ENCODE measurements at places on chromosomes 5 and 9. TPM values are rescaled to one million over a fixed set of nuclear protein-coding genes. Genes with fewer than 3 reads are reported as not detected.

- no peak for DNase-seq
Measured at GRCh38 chr5:158322620-158323019, 463.7 kb upstream of the CLINT1 start.

GRCh38 chr9:126057121-126057825, 269.4 kb upstream of the MVB12B start:
- DNase-seq, result no peak

DNA sequence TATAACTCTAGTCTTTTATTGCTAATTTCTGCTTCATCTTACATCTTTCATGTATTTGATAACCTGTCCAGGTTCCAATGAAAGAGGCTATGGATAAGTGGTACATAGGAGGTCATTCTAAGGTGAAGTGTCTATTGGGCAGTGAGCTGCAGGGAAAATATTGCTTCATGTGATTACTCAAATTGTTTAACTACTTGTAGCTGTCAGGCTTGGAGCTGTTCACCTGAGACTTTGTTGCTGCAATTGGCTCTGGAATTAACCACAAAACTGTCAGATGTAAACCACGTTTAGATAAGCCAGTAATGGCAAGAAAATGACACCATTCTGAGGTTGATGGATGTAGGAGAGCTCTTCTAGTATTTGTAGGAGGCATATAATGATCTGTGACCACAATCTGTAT, 26.0 kb downstream of the ADAMTSL1 start:
- no peak for DNase-seq

DNA sequence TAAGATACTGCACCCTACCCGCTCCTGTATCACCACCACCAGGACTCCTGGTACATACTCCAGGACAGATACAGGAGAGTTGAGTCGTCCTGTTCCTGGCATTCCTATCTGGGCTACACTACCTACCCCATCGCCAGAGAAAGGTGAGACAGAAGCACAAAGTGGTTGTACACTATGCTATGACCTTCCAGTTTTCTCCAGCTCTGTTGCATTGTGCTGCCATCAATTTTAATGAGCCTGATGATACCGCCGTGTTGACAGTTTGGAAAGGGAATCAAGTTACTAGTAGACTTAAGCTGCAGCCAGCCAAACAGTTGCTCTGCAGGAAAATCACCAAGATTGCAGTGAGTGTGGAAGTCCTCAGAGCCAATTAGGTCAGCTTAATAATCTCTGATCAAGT, 35.2 kb downstream of the ANP32B start:
- DNase-seq, result no peak

GRCh38 chr5:179367491-179367890, 22.2 kb upstream of the ADAMTS2 start:
- DNase-seq, result no peak

DNA sequence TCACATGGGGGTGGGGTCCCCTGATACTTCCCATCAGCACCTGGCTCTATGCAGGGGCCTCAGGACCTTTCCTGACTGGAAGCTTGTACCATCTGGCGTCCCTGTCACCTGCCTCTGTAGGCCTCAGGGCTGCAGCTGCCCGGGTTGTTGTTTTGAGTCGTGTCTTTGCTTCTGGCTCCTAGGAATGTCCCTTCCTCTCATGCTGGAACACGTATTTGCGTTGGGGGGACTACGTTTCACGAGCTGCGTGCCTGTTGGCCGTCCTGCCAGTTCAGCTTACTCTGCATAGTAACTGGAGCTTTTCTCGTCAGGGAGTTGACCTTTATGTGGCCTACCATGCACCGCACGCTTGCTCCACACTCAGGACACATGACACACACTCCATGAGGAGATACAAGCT, 54.9 kb upstream of the IRX4 start:
- DNase-seq, result peak; percentile 75

GRCh38 chr5:118894709-118895108, 93.6 kb downstream of the DTWD2 start:
- no peak for DNase-seq

BARHL1 gene
- total RNA-seq, result not detected

DMRTA1 gene
- total RNA-seq, result 0.35 TPM

LCN9 gene
- not detected for total RNA-seq
